Hematopoietic multipotent progenitor cell treated with erythropoietin and hydrocortisone succinate and interleukin-3 and kit ligand, for 4 days (in vitro differentiated cells): ENCODE measurements at places on chromosomes 1 and 21.
A peak's percentile ranks its signal among the peaks of the same experiment; 100 is the strongest.

- DNase-seq = no peak
Observed at GRCh38 chr1:23102289-23102688, 66.4 kb downstream of the LUZP1 start.

DNA sequence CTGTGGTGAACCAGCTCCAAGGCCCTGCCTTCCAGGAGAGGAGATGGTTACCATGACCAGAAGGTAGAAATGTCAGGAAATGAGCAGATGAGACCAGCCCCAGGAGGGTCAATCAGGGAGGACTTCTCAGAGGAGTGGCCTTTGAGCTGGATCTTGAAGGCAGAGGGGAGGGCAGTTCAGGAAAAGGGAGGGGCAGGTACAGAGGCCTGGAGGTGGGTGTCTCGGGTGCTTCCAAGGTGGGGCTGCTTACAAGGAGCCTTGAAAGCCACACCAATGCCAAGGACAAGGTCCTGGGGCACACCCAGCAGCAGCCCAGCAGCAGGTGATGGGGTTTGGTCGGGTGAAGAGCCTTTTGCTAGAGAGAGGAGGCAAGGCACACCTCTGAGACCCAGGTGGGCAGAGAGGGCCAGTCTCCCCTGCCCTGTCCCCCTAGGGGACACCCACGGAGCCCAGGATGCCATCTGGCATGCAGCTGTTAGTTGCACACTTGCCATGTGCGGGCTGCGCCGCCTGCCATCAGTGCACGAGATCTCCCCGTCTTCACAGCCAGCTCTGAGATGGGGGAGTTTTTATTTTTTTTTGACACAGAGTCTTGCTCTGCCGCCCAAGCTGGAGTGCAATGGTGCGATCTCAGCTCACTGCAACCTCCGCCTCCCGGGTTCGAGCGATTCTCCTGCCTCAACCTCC is 18.5 kb downstream of the SLC66A1 start:
- no peak for DNase-seq

DNA sequence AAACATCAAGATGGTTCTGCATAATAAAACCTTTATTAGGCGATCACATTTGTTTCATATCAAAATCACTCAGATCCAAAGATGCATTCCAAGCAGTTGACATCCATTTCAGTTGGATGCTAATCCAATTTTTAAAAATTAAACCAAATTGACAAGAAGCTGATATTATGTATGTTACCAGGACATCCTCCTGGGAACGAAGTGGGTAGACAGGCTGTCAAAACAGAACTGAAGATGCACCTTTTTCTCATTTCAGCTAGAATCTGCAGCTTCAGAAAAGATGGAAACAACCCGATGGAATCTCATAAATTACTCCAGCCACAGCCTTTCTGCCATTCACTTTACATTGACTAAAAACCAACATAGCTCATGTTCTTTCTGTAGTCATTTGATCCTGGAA is 268.4 kb downstream of the PLPP3 start:
- no peak for DNase-seq

DNA sequence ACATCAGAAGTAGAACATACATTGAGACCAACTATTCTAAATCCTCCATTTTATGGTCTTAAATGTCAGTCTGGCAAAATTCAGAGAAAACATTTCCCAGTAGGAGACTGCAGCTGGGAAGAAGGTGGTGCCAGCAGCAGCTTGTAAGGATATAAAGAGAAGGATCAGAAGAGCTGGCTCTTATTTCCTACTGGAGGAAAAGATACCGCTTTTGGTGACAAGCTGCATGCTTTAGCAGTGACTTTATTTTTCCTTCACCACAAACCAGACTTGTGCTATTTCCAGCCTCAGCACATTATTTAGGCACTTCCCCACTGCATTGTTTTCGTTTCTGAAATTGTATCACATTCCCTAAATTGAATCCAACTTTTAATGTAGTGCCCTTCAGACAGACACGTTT is 28.4 kb downstream of the RNF11 start:
- peak; percentile 41 for DNase-seq

DNA sequence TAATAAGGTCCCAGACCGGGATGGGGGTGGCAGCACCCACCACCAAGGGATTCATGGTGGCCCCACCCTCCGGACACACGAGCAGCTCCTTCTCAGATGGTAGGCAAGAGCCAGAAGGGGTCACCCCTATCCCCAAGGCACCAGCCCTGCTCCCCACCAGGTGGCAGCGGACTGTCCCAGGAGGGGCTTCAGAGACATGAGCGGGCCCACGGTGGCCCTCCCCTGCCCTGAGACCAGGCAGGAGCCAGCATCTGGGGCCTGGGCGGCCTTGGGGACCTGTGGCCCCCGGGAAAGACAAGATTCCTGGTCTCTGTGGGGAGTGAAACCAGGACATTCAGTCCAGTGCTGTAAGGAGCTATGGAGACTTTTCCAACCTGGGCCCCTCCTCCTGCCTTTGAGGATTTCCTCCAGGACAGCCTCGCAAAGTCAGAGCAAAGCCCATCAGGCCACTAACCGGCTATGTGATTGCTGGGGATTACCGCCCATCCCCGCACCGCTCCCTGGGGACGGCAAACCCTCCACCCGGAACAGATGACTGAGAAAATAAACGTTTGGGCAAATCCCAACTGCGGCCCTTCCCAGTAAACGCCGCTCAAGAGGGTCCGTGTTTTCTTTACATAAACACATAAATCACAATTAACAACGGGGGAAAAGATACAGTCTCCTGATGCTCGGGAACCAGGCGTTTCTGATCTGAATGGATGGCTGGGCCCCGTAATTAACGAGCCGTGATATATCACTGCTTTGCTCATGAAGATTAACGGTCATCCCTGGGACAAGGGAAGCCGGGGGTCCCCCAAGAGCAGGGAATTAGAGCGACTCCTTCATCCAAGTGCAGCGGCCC is 50.9 kb upstream of the ARHGEF16 start:
- peak; percentile 27 for DNase-seq

DNA sequence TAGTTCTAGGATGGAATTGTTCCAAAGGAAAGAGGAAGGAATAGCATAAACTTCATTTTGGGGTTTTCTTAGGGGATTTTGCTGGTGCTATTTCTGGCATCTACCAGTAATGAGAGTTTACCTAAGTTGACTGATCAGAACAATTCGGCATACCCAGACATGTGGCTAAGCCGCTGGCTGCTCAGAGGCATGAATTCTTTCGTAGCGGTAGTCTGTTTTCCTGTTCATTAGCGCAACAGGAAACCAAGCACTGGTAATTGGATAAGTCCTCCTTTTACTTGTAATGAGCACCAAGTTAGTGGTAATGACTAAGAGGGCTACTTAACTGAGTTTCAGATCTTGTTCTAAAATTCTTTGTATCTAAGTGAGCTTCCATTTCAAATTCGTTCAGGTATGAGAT is 38.6 kb downstream of the C21orf91 start:
- peak; percentile 55 for DNase-seq

DNA sequence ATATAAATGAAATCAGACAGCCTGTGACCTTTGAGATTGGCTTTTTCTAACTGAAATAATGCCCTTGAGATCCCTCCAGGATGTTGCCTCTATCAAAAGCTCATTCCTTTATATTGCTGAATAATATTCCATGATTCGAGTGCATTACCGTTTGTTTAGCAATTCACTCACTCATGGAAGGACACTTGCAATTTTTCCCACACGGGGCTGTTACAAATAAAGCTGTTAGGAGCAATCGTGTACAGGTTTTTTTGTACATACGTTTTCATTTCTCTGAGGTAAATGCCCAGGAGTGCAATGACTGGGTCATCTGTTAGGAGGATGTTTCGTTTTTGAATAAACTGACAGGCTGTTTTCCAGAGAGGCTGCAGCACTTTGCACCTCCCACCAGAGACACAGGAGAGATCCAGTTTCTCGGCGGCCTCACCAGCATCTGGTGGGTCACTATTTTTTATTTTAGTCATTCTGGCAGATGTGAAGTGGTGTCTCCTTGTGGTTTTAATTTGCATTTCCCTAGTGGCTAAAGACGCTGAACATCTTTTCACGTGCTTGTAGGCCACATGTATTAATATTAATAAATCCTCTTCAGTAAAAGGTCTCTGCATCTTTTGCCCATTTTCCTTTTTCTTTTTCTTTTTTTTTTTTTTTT is 11.0 kb downstream of the PRDM15 start:
- no peak for DNase-seq

GRCh38 chr21:44701541-44701940 is 4.6 kb downstream of the KRTAP10-12 start:
- no peak for DNase-seq

DNA sequence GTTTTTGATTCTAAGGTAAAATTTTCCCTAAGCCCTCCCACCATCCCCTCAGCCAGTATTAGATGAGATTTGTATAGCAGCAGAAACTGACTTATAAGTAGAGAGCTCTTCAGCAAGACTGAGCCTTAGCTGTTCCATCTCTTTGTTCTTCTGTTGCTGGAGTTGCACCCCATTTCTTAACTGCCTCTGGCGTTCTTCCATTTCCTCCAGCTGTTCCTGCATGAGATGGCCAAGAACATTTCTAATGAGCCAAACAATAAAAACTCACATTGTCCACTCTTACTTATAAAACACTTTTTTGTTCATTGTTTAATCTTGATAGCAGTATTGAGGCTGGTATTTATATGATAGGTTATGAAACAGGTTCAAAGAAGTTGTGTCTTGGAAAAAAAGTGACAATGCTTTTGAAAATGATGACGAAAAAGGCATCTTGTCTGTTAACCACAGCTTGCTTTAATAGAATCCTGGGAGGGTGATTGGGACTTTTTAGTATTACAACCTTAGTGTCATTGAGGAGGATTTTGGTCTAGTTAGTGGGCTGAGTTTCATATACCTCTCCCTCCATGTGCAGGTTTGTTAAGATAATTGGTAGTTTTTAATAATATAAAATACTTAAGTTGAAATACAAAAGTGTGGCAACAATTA is 18.3 kb downstream of the SYNC start:
- DNase-seq = no peak

DNA sequence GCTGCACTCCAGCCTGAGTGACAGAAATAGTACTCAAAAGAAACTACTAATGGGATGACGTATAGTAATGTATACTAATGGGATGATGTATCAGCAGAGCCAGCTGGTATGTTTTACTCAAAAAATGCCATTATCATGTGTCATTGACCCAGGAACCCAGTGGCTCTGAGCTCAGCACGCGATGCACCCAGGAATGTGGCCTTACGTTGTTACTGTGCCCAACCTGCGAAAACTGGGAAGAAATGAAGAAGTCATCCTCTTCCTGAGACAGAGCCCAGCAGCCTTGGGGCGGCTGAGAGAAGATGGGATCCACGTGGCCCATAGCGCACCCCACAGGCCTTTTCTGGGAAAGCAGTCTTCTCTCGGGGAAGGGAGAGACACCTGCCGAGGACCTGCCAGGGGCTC is 8.8 kb downstream of the UBE2J2 start:
- DNase-seq = peak; percentile 48

GRCh38 chr1:5765483-5765882 is 226.7 kb downstream of the NPHP4 start:
- no peak for DNase-seq
